Fibroblast of lung (primary cell): ENCODE measurements at places on chromosomes 6 and 20. TPM values are rescaled to one million over a fixed set of nuclear protein-coding genes. Genes with fewer than 3 reads are reported as not detected.
A peak's percentile ranks its signal among the peaks of the same experiment; 100 is the strongest.

DNA sequence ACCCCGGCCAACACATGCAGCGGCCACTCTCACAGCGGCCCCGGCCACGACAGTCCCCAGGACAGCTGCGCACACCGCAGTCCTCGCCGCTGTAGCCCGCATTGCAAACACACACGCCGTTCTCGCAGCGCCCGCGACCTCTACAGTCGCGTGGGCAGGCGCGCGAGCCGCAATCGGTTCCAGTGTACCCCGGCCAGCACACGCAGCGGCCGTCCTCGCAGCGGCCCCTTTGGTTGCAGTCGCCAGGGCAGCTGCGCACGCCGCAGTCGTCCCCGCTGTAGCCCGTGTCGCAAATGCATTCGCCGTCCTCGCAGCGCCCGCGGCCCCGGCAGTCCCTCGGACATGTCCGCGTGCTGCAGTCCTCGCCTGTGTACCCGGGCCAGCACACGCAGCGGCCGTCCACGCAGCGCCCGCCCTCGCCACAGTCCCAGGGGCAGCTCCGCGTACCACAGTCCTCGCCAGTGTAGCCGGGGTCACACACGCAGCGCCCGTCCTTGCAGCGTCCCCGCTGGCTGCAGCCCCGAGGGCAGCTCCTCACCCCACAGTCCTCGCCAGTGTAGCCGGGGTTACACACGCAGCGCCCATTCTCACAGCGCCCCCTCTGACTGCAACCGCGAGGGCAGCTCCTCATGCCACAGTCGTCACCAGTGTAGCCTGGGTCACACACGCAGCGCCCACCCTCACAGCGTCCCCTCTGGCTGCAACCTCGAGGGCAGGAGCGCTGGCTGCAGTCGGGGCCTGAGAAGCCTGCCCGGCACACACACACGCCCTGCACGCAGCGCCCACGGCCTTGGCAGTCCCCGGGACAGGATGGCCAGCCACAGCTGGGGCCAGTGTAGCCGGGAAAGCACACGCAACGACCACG, 12.5 kb downstream of the TNXB start:
- no peak for DNase-seq
- no peak overlapping the region for H3K4me3 ChIP-seq
- H3K4me1 ChIP-seq: peaks cover 15% of the 10 kb centered on the region
- peaks cover 5% of the 10 kb centered on the region for H3K27me3 ChIP-seq
- no peaks in the 10 kb centered on the region for H3K36me3 ChIP-seq

GRCh38 chr6:149362289-149362688, 37.8 kb upstream of the SUMO4 start:
- DNase-seq: no peak
- no peaks in the 10 kb centered on the region for H3K27me3 ChIP-seq
- H3K4me3 ChIP-seq: no peak overlapping the region
- no peaks in the 10 kb centered on the region for H3K4me1 ChIP-seq
- no peaks in the 10 kb centered on the region for H3K36me3 ChIP-seq

- DNase-seq: peak; percentile 26
- no peaks in the 10 kb centered on the region for H3K27me3 ChIP-seq
- no peak overlapping the region for H3K4me3 ChIP-seq
- no peaks in the 10 kb centered on the region for H3K4me1 ChIP-seq
Measured at GRCh38 chr20:258963-259362, 1.4 kb downstream of the DEFB132 start.

The TINAG gene
- total RNA-seq: not detected in 2 replicates

DNA sequence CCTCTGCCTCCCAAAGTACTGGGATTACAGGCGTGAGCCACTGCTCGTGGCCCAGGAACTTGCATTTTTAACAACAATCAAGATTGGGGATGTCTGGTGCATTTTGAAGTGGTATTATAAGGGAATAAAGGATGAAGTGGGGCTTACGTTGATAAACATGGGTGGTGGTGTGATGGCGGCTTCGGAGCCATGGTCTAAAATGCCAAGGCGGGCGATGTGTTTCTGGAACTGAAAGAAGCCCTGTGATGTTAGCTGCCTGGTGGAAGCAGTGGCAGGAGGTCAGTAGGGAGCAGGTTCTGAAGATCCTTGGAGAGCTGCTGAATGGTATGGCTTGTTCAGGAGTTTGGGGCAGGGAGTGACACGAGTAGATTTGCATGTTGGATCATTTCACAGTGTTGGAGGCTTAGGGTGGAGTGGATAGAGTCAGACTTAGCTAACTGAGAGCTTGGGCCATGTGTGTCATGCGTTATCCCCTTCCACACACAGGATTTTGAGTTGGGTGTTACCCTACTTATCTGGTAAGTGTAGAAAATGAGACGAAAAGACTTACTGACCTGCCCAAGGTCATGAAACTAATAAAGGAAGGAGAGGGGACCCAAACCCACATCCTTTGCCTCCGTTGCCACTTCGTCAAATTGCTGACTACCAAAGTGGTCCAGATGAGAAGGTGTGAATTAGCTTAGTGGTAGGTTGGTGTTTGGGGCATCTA, 1.5 kb downstream of the NELFCD start:
- no peaks in the 10 kb centered on the region for H3K4me1 ChIP-seq
- no peak overlapping the region for H3K27ac ChIP-seq
- H3K4me3 ChIP-seq: peak overlapping the region; percentile 98
- H3K27me3 ChIP-seq: no peaks in the 10 kb centered on the region
- H3K36me3 ChIP-seq: peaks cover 2% of the 10 kb centered on the region
- DNase-seq: no peak

GRCh38 chr20:32828029-32828680, 8.4 kb downstream of the MAPRE1 start:
- no peak overlapping the region for H3K27ac ChIP-seq
- H3K27me3 ChIP-seq: no peaks in the 10 kb centered on the region
- peak; percentile 20 for DNase-seq
- H3K36me3 ChIP-seq: peaks cover 6% of the 10 kb centered on the region
- H3K4me3 ChIP-seq: no peak overlapping the region

DNA sequence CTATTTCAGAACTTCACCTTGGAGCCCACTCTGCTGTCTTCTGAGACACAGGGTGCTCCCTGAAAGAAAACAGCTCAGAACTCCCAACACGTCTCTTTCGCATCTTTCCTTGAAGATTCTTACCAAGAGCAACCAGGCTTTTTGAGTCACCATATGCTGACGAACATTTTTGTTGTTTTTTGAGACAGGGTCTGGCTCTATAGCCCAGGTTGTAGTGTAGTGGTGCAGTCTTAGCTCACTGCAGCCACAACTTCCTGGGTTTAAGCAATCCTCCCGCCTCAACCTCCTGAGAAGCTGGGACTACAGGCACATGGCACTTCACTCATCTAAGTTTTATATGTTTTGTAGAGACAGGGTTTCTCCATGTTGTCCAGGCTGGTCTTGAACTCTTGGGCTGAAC, 68.5 kb downstream of the TRMT11 start:
- H3K4me1 ChIP-seq: no peaks in the 10 kb centered on the region
- no peak overlapping the region for H3K27ac ChIP-seq
- DNase-seq: no peak
- H3K4me3 ChIP-seq: no peak overlapping the region
- no peaks in the 10 kb centered on the region for H3K36me3 ChIP-seq
- H3K27me3 ChIP-seq: no peaks in the 10 kb centered on the region

- no peaks in the 10 kb centered on the region for H3K4me1 ChIP-seq
- H3K4me3 ChIP-seq: no peak overlapping the region
- H3K27me3 ChIP-seq: peaks cover 11% of the 10 kb centered on the region
- no peak overlapping the region for H3K27ac ChIP-seq
- H3K36me3 ChIP-seq: no peaks in the 10 kb centered on the region
Measured at GRCh38 chr20:62636446-62636845, 5.9 kb upstream of the SLCO4A1 start.

The E2F1 gene
- 0.51 and 2.1 TPM in 2 replicates for total RNA-seq

The LY6G5C gene
- total RNA-seq: 0.51 and 0.83 TPM in 2 replicates

- no peaks in the 10 kb centered on the region for H3K36me3 ChIP-seq
- DNase-seq: peak; percentile 77
- no peaks in the 10 kb centered on the region for H3K27me3 ChIP-seq
- no peaks in the 10 kb centered on the region for H3K4me1 ChIP-seq
Measured at GRCh38 chr6:165573671-165574070, 89.4 kb downstream of the PDE10A start.

DNA sequence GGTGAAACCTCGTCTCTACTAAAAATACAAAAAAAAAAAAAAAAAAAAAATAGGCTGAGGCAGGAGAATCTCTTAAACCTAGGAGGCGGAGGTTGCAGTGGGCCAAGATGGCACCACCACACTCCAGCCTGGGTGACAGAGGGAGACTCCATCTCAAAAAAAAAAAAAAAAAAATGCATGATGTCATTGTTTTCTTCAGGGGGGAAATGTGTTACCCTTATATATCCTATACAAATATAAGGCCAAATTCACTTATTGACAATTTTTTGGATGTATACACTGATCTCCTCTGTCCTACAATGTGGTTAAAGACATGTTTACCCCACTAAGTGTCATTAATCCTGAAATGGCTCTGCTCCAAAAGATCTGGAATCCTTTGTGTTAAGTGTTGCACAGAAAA, 73.1 kb downstream of the TPBG start:
- H3K27me3 ChIP-seq: no peaks in the 10 kb centered on the region
- H3K4me3 ChIP-seq: no peak overlapping the region
- no peaks in the 10 kb centered on the region for H3K36me3 ChIP-seq
- no peaks in the 10 kb centered on the region for H3K4me1 ChIP-seq
- H3K27ac ChIP-seq: no peak overlapping the region
